HTR-8/SVneo (cell line): ENCODE measurements at places on chromosomes 7 and 10.

- DNase-seq = no peak
Observed at GRCh38 chr7:132438926-132439325, 137.3 kb downstream of the PLXNA4 start.

DNA sequence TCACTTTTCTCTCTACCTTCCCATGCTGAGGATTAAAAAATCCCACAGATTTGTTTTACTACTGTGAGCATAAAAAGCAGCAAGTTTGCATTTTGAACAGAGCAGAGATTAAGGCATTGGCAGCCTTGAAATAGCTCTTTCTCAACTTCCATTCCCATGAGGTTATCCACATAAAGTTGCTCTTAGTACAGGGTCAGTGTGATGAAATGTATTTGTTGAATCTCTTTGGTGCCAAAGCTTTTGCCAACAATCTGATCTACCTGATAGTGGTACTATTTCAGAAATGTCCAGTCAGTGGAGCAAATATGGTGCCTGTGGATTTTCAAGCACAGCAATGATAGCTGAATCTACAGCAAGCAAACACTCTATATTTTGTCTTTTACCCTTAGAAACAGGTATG lies 254.8 kb downstream of the INHBA start:
- no peak for DNase-seq

GRCh38 chr10:27878281-27878680 lies 120.6 kb downstream of the ODAD2 start:
- DNase-seq = no peak

DNA sequence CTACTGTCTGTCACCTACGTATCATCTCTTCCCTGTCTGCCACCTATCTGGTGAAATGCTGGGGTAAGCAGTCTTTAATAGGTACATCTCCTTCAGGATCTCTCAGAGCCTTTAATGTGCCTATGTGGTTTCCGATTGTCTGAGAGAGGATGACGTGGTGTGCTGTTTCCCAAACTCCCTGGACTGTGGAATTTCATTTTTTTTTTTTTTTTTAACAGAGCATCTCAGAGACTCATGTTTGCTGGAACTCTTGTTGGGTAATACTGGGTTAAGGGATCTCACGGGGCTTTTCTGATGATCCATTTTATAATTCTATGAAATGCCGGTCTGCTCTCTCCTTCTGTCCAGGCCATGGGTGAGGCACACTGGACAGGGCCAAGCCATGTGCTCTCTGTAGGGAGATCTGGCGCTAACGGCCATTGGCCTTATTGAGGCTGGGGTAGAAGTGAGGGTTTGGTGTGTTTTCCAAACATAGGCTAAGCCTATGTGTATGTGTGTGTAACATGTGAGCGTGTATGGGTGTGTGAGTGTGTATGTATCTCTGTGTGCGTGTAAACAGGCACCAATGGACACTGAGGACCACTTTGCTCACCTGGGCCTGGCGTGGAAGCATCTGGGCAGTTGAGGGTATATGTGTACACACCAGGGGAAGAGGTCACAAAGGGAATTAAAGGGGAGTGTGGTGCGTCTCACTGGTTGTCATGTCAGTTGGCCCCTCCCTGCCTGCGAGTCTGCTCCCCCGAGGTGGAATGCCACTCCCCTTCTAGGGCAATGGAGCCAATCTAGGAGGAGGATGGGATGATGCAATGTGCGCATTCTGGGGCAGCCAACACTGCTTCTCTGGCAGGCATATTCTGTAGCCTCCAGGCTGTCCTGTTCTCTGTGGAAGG lies 7.8 kb downstream of the ADRA2A start:
- DNase-seq = no peak

- no peak for DNase-seq
Observed at GRCh38 chr7:73504920-73505319, 17.2 kb downstream of the BAZ1B start.

GRCh38 chr7:71824006-71824760 lies 588.0 kb downstream of the CALN1 start:
- peak; percentile 5 for DNase-seq

GRCh38 chr10:103823706-103824272 lies 31.6 kb downstream of the SH3PXD2A start:
- DNase-seq = no peak

DNA sequence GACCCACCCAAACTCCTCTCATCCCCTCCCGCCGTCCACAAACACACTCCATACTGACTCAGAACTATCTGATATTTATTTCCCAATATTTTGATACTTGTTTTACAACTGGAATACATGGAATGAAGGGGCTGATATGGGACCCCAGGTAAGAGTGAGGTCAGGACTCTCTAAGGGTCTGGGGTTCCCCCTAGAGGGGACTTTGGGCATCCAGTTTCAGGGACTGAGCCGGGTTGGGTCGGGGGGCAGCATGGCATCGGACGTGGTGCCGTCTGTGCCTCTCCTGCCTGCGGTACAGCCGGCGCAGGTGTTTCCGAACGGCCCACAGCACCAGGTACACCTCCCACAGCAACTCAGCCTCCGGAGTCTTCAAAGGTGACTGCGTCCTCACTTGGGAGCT lies 7.5 kb downstream of the SPACDR start:
- DNase-seq = no peak
